ENCODE measurements at places on chromosomes 2 and 18.

- DNase-seq = no peak
Measured at GRCh38 chr2:234178330-234179030, 128.0 kb downstream of the SPP2 start.

DNA sequence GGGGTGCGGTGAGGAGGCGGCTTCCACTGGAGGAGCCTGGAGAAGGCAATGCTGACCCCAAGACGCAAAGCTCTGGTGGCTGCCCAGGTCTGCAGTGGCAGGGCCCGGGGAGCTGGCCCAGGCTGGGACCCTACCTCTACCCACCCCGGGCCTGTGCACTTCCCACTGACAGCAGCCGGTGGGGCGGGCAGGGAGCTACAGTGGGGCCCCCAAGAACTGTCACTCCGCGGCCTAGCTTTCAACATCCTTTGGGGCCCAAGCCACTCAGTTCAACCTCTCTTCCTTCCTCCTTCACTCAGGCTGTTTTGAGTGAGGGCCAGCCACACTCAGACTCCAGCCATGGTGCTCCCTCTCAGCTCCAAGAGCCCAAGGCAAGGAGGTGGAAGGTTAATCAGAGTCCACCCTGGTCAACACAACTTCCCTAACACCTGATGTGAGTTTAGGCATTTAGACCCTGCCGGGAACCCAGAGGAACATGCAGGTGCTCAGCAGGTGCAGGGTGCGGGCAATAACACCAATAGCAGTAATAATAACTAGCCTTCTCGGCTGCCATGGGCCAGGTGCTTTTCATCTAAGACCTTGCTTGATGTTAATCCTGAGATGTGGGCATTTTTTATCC is 93.6 kb downstream of the ZFP36L2 start:
- DNase-seq = no peak

DNA sequence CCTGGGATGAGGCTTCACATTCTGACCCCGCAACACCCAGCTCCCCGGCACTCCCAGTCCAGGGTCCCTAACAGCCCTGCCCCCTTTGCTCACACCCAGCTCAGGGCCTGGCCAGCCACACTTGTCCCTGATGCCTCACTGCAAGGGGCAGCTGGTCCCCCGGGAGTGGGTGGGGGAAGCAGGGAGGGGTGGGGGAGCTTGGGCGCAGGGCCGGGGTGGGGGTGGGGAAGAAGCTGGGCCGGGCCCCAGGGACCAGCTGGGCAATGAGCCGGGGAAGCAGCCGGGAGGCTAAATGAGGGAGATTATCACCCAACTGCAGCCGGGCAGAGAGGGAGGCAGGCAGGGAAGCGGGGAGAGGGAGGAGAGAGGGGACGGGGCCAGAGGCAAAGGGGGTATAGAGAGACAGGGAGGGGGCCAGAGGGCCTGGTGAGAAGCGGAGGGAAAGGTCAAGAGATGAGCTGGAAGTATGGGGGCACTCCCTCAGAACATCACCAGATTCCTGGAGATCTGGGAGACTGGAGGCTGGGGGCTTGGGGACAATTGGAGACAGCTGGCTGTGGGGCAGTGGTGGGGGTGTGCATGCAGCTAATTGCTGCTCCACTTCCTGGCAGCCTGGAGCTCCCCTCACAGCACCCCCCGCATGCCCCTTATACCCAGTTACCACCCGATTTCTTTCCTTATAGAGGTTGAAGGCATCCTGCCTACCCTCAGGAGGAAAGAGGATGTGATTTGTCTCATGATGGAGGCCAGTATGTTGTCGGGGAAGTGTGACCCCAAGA is 2.5 kb upstream of the ASIC4 start:
- no peak for DNase-seq

DNA sequence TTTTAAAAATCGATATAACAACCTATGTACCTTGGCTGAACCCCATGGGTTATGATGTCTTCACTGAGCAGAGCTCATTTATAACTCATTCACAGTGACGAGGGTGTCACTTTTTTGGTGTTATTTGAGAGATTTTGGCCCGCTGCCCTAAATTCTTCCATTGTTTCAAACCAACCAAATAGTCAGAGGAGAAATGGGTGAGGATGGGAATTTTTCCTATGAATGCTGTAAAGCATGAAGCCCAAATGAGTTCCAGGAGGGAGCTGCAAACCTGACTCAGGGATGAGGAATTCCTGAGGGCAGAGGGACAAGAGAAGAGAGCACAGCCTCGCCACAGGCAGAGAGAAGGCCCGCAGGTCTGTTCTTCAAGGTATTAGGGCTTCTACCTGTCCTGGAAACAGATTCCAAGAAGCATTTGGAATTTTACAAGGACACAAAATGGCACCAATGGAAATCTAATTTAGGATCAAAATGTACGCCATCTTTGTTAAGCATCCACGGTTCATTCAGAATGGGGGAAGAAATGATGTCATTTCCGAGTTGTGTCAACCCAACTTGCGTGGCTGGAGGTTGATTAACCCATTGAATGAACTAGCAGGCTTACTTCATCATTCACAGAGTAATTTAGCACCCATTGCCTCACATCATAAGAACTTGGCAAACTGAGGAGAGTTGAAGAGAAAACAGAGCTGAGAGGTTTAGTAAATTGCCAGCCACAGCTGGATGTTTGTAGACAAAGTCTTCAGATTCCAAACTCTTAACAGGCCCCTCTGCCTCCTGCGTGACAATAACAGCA is 133.5 kb downstream of the LAMA3 start:
- no peak for DNase-seq

DNA sequence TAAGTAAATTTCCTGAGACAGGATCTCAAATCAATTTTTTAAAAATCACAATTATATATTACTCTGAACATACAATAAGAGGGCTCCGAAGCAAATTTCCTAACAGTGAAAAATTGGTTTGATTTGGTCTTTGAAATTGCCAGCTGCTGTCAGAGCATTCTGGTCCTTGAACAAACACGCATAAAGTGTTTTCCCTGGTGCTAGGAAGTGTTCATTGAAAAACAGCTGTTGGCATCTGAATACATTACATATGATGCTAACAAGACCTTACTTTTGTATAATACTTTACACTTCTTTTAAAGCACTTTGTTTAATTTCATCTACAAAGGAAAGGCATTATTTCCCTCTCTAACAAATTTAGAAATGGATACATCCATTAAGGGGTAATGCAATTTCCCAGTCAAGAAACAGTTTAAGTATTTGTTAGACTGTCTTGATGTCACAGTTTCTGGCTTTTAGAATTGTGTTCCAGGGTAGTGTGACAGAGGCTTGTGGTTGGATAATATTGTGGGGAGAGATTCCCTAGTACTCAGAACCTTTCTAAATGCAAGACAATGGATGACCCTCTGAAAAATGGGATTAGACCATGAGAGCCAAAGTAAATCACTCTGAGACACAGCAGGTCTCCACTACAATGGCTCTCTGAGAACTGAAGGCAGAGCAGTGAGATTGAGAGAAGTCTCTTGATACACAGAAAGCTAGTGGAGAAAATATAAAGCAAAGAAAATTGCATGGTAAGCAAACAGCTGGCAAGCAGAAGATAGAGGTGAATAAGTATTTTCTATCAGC is 299.0 kb downstream of the TRIB2 start:
- no peak for DNase-seq

GRCh38 chr2:214836568-214836967 is 27.1 kb upstream of the BARD1 start:
- no peak for DNase-seq
